Glutamatergic neuron (in vitro differentiated cells): ENCODE measurements at places on chromosomes 12 and 14. TPM values are rescaled to one million over a fixed set of nuclear protein-coding genes. Genes with fewer than 3 reads are reported as not detected.

DNA sequence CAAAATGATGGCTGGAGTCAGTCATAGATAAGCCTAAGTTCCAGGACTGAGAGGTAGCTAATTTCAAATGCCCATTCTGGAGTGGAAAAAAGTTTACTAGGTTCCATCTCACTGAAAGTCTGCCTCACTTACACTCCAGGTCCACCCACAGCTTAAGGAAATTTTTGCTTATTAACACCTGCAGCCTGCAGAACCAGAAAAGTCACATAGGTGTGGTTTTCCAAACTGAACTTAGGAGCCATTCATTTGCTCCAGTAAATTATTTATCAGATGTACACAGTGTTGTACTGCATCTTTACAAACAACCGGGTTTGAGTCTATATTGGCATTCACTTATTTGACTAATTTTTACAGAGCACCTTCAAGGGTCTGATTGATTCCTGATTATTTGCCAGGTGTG lies 157.4 kb upstream of the ARID2 start:
- no peak for DNase-seq
- H3K27ac ChIP-seq, result no peak overlapping the region
- H3K4me3 ChIP-seq, result no peak overlapping the region

The LPAR5 gene
- total RNA-seq, result not detected

The RERG gene
- not detected for total RNA-seq

GRCh38 chr12:43151441-43151981 lies 400.5 kb downstream of the ADAMTS20 start:
- H3K27ac ChIP-seq, result no peak overlapping the region
- DNase-seq, result no peak
- peaks cover 1% of the 10 kb centered on the region for H3K27me3 ChIP-seq
- H3K36me3 ChIP-seq, result no peaks in the 10 kb centered on the region
- H3K4me1 ChIP-seq, result no peaks in the 10 kb centered on the region

DNA sequence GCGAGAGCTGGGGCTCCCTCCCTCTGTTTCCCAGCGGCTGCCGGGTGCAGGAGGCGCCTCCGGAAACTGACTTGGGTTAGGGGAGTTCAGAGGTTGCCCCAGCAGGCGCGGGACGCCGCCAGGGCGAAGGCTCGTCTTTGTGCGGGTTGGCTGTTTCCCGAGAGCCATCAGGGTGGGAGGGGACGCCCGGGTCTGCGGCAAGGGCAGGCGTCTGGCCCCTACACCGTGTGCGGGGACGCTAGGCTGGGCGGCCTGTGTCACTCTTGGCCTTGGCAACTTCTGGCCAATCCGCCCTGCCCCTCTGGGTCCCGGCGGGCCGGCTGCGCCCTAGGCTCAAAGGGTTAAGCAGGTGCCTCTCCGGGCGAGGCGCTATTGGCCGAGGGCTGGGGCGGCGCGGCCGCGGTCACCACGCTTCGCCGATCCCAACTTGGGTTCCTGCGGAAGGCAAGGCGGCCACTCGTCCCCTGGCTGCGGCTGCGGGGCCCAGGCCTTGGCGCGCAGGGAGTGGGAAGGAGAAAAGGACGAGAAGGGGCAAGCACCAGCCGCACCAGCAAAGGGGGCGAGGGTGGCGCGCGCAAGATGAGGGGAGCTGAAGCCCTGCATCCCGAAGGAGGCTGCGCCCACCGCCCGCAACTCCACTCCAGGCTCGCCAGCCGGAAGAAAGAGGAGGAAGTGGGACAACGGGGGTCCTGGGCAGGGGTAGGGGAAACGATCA lies 5.6 kb upstream of the NPAS3 start:
- no peaks in the 10 kb centered on the region for H3K36me3 ChIP-seq
- H3K4me3 ChIP-seq, result peak overlapping the region; percentile 95
- DNase-seq, result peak; percentile 54
- H3K27me3 ChIP-seq, result peaks cover 25% of the 10 kb centered on the region

The TBX3 gene
- 3.0 TPM for total RNA-seq

DNA sequence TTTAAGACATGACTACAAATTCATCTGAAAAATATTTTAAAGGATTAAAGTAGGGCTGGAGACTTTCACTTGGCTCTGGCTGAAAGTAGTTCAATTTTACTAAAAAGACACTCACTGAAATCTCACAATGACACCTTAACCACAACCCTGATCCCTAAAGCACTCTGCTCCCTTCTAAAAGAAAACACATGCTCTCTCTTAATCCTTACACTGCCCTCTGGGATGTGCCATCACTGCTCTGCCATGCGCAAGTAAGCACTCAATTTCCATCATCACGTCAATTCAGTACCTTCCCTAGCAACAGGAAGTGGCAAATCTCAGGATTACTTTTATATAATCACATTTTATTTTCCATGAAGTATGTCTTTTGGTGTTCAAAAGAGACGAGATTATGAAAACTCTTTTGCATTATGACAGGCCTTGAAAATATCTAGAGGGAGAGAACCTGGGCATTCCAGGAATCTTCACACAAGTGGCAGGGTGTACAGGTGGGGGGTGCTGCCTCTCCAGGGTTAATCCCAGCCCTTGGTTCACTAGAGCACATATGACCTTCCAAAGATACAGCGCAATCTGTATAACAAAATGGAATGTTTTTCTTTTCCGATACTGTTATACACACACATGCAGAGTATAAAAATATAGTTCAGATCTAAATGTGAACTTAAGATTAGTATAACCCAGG lies 7.3 kb downstream of the ATG14 start:
- H3K4me3 ChIP-seq, result no peak overlapping the region
- H3K4me1 ChIP-seq, result peaks cover 2% of the 10 kb centered on the region
- no peaks in the 10 kb centered on the region for H3K36me3 ChIP-seq
- no peak for DNase-seq
- H3K27me3 ChIP-seq, result no peaks in the 10 kb centered on the region

The AMN gene
- total RNA-seq, result 0.34 TPM

DNA sequence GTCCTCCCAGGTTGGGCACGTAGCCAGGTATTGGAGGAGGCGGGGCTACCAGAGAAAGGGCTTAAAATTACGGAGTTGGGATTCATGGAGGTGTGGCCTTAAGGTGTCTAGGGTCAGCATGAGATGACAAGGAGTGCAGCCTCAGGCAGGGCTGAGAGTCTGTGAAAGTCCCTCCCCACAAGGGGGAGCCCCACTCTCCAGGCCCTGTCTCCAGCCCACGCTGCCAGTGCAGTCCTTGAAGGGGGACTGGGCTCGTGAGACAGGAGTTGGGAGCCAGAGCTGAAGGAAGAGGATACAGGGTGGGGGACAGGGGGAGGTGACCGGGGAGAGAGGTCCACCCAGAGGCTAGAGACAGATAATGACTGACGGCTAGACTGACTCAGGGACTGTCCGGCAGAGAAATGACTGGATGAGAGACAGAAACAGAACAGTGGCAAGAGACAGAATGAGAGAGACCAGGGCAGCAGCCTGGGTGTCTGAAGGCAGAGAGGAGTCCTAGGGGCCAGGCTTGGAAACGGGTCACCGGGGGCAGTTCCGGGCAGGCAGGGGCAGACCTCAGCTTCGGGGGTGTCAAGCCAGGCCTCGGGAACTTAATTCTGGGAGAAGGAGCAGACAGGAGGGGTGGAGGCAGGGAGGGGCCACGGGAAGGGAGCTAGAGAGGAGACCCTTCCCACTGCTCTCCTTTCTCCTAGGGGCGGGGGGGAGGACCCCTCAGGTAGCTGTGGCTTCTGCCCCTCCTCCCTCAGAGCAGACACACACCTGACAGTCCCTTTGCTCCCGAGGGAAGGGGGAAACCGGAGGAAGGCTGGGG lies 970 bp downstream of the CDH24 start:
- peak; percentile 85 for DNase-seq
- H3K27me3 ChIP-seq, result peaks cover 17% of the 10 kb centered on the region
- H3K4me3 ChIP-seq, result peak overlapping the region; percentile 94

The FGD6 gene
- total RNA-seq, result 42.1 TPM

The AQP6 gene
- total RNA-seq, result 0.37 TPM

The OR10P1 gene
- not detected for total RNA-seq

The PDE3A gene
- total RNA-seq, result 1.3 TPM

The HHIPL1 gene
- 0.47 TPM for total RNA-seq

DNA sequence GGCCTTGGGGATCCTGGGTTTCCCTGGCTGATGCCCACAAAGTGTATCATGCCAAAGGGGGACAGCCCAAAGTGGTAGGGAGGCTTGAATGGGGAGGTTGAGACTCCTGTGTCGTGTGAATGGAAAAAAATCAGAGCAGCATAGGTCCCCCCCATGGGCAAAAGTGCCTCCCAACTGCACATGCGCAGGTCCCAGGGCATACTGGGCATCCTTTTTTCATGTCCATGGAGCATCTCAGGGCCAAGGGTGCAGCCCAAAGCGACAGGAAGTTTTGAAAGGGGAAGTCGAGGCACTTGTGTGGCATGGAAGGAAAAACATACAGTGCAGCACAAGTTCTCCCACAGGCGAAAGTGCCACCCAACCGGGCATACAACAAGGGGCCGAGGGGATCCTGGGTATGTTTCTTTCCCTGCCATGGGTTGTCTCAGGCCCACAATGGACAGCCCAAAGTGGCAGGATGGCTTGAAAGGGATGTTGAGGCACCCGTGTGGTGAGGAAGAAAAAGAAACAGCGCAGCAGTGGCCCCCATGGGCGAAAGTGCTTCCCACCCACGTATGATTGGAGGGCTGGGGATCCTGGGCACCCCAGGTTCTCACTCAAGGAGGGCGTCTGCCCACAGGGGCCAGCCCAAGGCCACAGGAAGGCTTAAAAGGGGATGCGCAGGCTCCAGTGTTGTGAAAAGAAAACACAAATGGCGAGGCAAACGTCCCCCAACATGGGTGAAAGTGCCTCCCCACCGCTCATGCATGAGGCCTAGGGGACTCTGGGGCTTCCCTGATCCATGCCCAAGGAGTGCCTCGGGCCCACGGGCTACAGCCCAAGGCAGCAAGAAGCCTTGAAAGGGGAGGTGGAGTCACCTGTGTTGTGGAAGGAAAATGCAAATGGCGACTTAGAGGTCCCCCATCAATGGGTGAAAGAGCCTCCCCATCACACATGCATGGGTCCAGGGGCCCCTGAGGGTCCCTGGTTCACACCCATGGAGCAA lies 573.7 kb downstream of the ALG10 start:
- H3K4me1 ChIP-seq, result no peaks in the 10 kb centered on the region
- H3K4me3 ChIP-seq, result no peak overlapping the region
- H3K36me3 ChIP-seq, result no peaks in the 10 kb centered on the region
- H3K27ac ChIP-seq, result no peak overlapping the region
- DNase-seq, result no peak

The CABP1 gene
- 0.83 TPM for total RNA-seq

GRCh38 chr12:122116707-122117535 lies 38.4 kb downstream of the MLXIP start:
- H3K4me3 ChIP-seq, result no peak overlapping the region
- peaks cover 3% of the 10 kb centered on the region for H3K27me3 ChIP-seq
- no peak for DNase-seq
- H3K27ac ChIP-seq, result no peak overlapping the region

The IGF1 gene
- not detected for total RNA-seq

The TCP11L2 gene
- total RNA-seq, result 17.1 TPM

The KRT5 gene
- not detected for total RNA-seq

The FRS2 gene
- 26.7 TPM for total RNA-seq

The SH2B3 gene
- 18.1 TPM for total RNA-seq

DNA sequence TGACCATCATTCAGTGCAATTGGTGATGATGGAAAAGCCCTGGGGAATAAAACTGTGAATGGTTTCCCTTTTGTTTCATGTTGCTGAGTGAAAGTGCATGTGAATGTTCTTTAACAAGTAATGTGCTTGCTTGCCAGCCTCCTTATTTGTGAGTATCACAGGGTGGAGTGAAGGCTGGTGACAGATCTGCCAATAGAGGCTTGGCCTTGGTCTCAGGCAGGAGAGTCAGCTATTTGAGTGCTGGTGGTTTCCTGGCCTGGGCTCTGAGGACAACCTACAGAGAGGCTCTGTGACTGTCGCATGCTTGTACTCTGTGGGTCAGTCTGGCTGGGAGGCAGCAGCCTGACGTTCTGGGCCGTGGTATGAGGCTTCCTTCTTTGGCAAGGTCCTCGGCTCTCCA lies 20.7 kb downstream of the KRT85 start:
- peaks cover 3% of the 10 kb centered on the region for H3K27me3 ChIP-seq
- DNase-seq, result no peak
- no peaks in the 10 kb centered on the region for H3K4me1 ChIP-seq
- no peaks in the 10 kb centered on the region for H3K36me3 ChIP-seq
- no peak overlapping the region for H3K4me3 ChIP-seq
- H3K27ac ChIP-seq, result no peak overlapping the region

DNA sequence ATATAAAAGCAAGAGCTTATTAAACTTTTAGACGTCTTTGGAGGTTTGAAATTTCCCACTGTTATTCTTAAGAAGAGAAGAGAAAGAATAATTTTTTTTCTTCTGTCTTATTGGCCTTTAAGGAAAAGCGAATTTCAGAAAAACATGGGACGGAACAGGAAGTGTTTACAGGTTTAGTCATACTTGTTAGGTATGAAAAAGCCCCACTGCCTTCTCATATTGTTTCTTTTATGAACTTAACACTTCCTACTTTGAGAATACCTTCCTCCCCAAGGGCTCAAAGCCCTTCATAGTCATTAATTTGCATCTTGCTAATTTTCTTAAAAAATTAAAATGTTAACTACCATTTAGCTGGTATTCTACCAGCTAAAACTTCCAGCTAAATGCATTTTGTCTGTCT lies 82.0 kb downstream of the ETV6 start:
- no peaks in the 10 kb centered on the region for H3K4me1 ChIP-seq
- H3K4me3 ChIP-seq, result no peak overlapping the region
- no peak overlapping the region for H3K27ac ChIP-seq
- H3K36me3 ChIP-seq, result no peaks in the 10 kb centered on the region

The UBE3B gene
- 44.2 TPM for total RNA-seq
